Activated CD8-positive, alpha-beta memory T cell treated with anti-CD3 and anti-CD28 coated beads, Interleukin-2, amount 50 U/mL, for 48 hours (primary cell): ENCODE measurements at places on chromosomes 1 and 21.

DNA sequence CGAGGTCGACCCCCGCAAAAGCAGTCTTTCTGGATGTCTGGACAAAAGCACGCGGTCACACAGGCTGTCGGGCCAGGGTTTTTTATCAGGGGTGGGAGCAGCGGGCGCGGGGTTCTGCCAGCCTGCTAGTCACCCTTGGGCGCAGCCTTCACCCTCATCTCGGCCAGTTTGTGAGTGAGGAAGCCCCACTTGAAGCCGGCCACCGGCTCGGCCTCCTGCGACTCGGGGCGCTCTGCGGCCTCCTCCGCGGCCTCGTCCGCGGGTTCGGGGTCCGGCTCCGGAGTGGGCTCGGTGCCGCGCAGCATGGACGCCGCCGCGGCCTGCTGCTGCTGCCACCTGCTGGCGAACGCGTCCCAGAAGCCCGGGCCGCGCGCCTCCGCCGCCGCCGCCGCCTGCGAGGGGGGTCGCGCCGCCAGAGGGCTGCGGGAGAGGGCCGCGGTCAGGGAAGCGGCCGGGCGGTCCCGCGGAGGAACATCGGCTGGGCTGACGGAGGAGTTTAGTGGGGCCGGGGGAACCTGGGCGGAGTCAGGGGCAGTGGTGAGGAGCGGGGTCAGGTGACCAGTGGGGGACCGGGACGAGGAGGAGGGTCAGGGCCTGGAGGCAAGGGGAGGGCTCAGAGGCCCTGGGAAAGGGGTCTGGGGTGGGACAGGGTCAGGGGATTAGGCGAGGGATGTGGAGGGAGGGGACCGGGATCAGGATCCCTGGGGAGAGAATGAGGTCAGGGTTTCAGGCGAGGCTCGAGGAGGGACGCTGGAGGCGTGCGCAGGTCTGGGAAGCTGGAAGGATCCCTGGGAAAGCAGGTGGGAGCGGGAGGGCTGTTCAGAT, 4.5 kb downstream of the C1orf232 start:
- DNase-seq, result peak; percentile 82

GRCh38 chr1:14160781-14161180, 437.7 kb upstream of the KAZN start:
- no peak for DNase-seq

GRCh38 chr21:22575165-22575584, 1577.0 kb downstream of the NCAM2 start:
- no peak for DNase-seq

GRCh38 chr1:20719871-20720620, 2.2 kb upstream of the KIF17 start:
- no peak for DNase-seq

DNA sequence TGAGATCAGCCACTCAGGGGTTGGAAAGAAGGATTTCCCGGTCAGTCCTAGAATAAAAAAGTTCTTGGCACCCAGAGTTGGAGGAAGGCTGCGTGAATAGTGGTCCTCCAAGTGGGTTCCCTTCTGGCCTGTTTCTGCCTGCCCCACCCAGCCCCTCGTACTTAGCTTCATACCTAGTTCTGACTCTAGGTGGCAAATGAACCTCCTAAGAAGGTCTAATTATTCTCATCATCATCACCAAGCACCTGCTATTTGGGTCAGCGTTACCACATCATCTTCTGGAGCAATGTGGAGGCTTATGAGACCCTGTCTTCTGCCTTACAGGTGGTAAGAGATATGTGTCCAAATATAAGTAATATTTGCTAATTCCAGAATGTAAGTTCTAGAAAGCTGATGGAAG, 35.9 kb upstream of the NFASC start:
- DNase-seq, result no peak

DNA sequence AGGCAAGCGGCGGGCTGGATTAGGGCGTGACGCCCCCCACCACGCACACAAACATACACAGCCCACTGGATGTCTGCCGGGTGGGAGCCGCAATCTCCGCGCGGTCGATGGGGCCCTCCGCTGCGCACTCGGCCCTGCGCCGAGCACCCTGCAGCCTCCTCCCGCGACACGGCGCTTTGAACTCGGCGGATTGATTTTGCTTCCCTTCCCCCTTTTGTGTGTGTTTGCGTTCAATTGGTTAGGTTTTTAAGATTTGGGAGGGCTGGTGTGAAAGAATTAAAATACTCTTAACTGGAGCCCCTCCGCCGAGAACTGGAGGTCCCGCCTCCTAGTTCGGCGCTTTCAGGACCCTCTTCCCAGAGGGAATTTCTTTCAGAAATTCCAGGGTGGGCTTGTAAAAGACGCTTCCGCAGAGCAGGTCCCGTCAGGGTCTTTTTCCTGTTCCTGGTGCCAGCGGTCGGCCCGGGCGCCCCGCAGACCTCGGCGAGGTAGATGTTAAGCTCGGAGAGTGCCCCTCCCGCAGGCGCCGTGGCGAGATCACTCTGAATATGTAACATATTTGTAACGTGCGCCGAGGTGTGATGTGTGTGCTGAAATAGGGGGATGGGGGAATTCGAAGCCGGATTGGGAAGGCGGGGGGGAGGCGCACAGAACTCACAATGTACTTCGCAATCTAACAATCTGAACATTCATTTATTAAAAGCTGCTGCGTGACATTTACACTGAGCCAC, 8.0 kb upstream of the BARHL2 start:
- DNase-seq, result no peak
